ENCODE measurements at places on chromosomes 13 and 19. TPM values are rescaled to one million over a fixed set of nuclear protein-coding genes. Genes with fewer than 3 reads are reported as not detected.

DNA sequence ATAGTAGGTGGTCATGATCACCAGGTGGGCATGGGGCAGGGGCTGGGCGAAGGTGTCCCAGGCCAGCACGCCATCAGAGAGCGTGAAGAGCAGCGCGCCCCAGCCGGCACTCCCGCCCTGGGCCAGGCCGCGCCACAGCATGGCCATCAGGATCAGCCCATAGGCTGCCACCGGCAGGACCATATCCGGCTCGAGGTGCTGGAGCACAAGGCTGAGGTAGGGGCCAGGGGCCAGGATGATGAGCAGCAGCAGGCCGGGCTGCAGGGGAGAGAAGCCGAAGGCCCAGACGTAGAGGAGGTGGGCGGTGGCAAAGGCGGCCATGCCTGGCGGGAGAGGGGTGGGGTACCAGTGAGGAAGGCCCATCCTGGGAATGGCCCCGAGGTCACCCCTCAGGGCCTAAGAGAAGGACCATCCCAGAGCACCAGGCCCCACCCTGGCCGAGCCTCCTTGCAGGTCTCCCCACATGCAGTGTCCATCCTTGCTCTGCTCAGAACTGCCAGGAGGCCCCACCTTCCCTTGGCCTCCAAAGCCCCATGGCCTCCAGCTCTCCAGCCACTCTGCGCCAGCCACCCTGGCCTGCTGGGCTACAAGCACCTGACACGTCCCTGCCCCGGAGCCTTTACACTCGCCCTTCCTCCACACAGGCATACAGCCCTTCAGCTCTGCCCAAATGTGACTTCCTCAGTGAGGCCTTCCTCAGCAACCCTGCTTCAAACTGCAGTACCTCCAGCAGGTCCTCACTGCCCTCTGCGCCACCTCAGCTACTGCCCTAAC lies 1.1 kb downstream of the TMEM86B start:
- no peak for DNase-seq

- DNase-seq = peak; percentile 46
These were observed 2.0 kb downstream of the LMTK3 start for GRCh38 chr19:48509467-48510194.

Gene ZNF626
- 16.5 TPM for total RNA-seq

DNA sequence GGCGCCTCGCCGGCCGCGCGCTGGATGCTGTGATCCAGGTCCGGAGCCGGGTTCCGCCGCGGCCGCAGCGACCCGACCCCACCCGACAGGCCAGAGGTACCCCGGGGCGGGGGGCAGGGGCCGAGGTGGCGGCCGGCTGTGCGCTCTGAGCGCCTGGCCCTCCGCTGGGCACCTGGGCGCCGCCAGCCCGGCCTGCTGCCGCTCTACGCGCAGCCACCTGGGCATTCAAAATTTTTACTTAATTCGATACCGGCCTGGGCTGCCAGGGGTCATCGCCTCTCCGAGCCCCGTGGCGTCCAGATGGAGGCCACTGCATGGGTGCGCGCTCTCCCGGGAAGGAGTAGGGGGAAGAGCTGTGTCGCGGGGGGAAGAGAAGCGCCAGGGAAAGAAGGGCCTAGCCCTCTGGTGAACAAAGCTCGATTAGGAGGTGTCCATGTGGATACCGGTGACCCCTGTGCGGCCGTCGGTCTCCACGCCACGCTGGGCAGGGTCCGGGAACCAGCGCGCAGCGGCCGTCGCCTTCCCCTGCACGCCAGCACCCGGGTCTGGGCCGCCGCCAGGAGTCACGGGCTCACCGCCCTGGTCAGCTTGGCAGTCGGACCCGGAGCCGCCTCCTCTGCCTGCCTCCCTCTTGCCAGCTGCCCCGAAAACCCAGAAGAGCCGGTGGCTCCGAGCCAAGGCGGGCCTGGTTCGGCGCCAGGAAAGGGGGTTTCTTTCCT lies 666 bp downstream of the BIVM start:
- no peak for DNase-seq

DNA sequence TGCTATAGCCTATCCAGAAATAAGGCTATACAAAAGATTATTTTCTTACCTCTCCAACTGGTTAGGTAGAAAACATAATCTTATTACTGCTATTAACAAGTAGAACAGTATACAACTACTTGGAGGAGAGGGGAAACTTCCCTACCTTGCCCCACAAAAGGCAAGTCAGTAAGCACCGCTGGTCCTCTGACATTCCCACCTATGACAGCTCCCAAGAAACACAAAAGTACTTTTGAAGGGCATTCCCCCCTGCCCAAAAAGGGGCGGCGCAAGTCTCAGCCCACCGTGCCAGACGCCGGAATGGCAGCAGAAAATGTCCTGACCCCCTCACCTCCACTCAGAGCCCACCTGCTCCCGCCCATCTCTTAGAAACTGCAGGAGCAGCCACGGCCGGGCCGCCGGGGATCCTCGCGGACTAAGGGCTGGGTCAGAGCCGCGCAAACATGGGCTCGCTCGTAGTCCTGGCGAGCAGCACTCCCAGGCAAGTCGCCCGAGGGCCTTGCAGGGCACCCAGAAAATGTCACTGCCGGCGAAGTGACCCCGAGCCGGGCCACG lies 437 bp downstream of the SUCLA2 start:
- DNase-seq = peak; percentile 23

- DNase-seq = peak; percentile 61
These were observed 389.4 kb downstream of the RFC3 start for GRCh38 chr13:34207334-34207733.

DNA sequence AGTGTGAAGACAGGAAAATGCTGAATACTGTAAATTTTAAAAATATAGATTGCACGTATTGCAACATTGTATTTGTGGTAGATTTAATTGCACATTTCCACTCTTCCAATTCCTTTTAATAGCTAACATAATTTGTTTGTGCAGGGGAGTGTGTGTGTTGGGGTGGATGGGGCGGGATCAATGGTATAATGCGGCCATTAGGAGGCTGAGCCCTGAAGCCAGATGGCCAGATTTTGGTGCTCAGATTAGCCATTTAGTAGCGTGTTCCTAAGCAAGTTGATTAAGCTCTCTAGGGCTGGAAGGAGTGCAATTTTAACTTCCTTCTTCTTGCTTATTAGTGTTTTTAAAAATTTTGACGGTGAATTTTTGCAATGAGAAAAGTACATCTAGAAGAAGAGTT lies 5.8 kb downstream of the OXGR1 start:
- no peak for DNase-seq

- DNase-seq = no peak
These were observed 69.1 kb downstream of the URI1 start for GRCh38 chr19:30011051-30011578.

Data from LHCN-M2 (cell line).